ENCODE measurements at places on chromosomes 11 and 22.

DNA sequence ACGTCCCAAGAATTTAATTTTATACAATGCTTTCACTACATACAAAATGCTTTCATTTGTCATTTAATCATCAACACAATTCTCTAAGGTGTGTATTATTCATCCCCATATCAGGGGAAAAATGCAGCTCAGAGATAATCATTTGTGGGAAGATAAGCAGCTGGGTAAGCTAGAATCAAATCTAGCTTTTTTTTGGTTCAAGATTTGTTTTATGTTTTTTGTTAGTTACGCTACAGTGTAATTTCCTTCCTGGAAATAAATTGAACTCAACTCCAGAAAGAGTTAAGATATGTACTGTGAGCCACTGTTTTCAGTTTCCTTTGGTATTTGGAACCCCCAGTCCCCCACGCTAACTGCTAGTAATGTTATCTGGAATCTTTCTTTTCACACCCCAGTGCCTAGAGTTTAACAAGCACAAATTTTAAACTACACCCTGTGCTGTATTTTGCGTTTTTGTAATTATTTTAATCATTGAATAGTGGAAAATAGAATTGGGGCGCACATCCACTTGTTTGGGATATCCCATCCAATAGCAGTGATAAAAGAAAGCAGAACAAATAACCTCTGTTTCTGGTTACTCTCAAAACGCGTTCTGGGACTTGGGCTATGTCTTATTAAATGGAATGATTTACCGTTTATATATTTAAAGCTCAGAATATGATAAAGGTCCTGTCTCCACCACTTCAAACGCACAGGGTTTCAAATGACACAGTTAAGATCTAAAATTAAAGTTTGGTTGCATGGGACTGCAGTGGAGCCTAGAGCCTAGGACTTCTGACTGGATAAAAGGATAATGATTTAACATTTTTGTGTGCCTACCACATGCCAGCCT lies 2.1 kb upstream of the HSPA8 start:
- no peak for DNase-seq

GRCh38 chr11:65219930-65220213 lies 38.1 kb downstream of the CAPN1 start:
- DNase-seq = no peak

DNA sequence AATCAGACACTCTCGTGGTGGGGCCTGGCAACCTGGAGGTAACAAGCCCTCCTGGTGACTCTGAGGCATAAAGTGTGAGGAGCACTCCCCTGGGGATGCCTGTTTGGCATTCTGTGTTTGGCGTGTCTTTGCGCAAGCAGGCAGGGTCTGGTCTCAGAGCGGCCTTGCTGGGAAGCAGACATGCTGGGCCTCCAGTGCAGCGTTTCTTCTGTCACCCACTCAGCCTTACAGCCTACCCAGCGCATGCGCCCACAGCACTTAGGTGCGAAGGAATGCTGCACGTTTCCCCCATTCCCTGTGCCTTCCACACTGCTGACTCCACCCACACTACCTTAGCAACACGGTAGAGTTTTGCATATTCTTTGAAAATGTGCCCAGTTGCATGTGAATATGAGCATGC lies 7.4 kb upstream of the CXCR5 start:
- DNase-seq = no peak

DNA sequence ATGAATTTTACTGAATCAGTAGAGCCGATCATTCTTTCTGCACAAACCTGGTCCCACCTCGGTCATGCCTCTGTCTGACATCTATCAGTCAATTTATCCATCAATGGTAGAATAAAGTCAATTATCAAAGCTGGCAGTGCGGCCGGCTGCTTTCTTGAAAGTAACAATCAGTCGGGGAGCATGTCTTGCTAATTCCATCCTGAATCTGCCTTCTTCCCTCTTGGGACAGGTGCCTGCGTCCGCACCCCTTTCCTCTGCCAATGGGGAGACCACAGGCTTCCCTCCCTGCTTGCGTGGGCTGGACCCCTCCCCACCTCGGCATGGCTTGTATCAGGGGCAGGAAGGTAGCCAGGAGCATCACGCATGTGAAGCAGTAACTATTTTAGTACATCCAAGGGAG lies 962.9 kb downstream of the BRD1 start:
- no peak for DNase-seq

GRCh38 chr11:133239575-133239974 lies 292.7 kb downstream of the OPCML start:
- DNase-seq = no peak
